AG20443 (cell line): ENCODE measurements at places on chromosomes 2 and 18.

DNA sequence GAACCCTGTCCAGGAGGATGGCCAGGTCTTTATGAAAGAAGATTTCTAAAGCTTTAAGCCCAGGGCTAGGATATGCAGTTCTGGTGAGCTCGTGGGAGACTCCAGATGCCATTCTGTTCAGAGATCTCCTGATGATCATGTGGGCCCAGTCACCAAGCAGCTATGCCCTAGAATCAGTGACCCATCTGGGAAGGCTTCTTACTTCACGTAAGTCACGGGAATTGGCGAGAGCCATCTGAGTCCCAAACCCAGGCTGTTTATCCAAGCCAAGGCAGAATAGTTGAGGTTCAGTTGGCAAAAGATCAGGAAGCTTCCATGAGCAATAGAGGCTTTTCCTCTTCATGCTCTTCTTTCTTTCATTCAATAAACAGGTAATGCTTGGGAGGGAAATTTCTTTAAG is 23.9 kb downstream of the ANTXR1 start:
- peak; percentile 18 for DNase-seq

DNA sequence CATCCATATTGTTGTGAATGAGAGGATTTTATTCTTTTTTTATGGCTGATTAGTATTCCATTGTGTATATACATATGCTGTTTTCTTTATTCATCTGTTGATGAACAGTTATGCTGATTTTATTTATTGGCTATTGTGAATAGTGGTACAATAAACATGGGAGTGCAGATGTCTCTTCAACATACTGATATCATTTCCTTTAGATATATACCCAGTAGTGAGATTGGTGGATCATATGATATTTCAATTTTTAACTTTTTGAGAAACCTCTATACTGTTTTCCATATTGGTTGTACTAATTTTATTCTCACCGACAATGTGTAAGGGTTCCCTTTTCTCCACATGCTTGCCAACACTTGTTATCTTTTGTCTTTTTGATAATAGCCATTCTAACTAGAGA is 144.5 kb downstream of the ADCYAP1 start:
- DNase-seq: no peak

- DNase-seq: peak; percentile 76
Observed at GRCh38 chr2:26723991-26724750, 31.6 kb downstream of the KCNK3 start.

DNA sequence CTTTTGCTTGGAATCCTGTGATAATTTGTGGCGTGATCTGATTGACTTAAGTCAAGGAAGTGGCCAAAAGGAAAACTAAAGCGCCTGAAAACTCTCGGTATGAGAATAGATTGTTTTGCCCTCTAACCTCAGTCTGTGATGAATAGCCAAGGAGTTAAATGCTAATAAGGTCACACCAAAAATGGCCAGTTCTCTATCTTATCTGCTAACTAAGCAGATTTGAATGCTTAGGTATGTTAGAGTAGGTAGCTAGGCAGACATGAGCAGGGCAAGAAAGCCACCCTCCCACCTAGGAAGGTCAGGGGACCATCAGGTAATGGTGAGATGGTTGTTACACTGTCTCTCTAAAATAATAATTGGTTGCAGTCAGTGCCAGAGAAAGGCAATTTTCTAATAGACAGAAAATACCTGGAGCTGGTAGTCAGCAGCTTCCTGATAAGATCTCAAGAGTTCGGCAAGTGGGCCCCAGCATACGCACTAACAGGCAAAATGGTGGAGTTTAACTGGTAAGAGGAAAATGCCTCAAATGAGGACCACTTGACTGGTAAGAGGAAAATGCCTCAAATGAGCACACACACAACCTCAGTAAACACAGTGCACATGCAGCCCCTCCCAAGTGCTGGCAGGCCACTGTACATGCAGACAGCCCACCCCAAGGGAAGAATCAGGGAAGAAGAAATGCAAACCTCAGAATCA is 468.4 kb downstream of the MBD2 start:
- DNase-seq: no peak

GRCh38 chr2:236866542-236867340 is 218.9 kb upstream of the COPS8 start:
- no peak for DNase-seq

DNA sequence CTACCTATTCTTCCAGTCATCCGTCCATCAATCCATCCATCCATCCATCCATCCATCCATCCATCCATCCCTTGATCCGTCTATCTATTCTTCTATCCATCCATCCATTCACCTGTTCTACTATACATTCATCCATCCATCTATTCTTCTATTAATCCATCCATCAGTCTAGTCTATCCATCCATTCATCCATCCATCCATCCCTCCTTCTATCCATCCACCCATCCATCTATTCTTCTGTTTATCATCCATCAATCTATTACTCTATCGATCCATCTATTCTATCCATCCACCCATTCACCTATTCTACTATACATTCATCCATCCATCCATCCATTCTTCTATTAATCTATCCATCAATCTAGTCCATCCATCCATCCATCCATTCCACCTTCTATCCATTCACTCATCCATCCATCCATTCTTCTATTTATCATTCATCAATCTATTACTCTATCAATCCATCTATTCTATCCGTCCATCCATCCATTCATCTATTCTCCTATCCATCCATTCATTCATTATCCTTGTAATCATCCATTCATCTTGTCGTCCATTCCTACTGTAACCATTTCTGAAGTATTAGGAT is 110.4 kb upstream of the ZNF516 start:
- DNase-seq: no peak

DNA sequence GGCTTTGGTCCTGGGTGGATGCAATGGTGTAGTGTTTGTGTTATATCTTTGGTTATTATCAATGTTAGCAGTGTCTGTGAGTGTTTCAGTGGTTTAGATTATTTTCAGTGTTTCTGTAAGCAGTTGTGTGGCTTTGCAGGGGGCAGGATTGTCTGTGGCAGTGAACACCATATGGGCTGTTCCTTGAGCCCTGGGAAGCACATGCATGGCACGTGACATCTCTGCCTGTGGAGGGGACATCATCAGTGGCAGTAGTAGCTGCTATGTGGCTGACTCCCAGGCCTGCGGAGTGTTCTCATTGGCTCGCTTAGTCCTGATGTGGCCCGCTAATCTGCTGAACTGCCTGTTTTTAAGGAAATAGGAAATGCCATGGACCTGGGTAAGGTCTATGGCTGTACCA is 327.5 kb downstream of the GULP1 start:
- DNase-seq: no peak

DNA sequence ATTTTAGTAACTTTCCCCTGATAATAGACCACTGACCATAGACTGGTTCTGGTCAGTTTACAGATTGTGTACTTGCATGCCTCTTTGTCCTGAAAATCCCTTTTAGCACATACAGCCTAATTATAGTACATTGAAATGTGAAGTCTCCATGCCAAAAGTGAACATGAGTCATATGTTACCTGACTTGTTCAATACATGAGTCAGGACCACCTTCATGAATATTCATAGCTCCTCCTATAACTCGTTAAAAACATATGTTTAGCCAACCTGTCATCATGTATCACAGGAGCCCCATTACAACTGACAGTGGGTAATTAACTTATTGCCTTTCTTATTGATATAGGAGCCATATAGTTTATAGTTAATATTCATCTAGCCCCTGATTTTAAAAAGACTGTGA is 78.6 kb downstream of the SH3YL1 start:
- no peak for DNase-seq

DNA sequence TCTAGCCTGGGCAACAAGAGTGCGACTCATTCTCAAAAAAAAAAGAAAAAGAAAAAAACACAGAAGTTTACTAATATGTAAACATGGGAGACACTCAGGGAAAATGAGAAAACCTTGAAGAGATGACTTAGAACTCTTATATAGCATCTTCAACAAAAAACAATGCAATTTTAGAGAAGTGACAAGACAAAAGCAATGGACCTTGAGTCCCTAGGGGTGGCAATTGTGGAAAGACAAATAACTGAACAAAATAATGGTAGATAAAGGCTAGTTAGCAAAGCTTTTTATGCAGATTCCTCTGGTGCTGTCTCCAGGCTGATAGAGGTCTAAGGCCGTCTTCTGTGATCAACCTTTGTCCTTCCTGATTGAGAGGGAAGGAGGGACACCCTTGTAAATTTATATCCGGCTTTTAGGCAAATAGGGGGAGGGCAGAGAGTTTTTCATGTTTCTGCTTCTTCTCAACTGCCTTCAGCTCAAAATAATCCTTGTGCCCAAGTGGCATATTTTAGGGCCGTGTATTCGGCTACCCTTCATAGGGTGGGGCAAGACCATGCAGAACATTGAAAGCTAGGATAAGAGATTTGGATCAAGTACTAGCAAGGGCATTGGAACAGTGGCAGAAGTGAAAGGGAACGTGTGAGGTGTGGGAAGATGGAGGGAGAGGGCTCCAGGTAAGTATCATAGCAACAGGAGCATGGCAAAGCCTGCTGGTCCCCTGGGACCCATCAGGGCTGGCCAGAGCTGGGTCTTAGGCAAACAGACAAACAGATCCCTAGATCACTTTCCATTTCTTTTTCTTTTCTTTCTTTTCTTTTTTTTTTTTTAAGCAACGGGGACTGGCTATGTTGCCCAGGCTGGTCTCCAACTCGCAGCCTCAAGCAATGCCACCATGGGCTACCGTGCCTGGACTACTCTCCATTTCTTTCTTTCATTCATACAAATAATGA is 116.2 kb upstream of the STPG4 start:
- no peak for DNase-seq
